ENCODE measurements at places on chromosomes 3 and 15.

DNA sequence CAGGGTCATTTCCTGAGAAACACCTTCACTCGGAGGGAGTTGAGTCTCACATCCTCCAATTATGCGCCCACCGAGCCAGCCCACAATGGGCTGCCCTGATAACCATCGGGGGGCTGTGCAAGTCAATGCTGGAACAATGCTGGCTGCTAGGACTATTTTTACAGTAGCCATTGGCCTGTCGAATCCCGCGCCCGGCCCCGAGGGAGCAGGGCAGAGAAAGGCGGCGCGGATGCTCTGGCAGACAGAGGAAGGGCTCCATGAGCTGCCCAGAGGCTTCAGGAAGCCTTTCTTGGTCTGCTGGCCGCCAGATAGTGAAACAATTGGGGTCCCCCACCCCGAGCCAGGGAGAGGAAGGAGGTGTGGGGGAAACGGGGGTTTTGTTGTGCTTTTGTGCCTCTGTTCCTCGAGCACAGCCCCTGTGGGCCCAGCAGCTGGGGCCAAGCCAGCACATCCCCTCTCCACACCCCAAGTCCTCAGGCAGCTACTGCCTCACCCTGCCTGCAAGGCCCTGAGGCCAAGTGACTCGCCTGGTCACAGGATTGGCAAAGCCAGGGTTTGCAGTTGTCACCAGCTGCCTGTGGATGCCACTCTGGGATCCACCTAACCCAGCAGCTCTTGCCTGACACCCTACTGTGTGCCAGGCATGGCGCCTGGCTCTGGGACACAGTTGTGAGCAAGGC lies 39.0 kb downstream of the SLC6A6 start:
- no peak for DNase-seq

DNA sequence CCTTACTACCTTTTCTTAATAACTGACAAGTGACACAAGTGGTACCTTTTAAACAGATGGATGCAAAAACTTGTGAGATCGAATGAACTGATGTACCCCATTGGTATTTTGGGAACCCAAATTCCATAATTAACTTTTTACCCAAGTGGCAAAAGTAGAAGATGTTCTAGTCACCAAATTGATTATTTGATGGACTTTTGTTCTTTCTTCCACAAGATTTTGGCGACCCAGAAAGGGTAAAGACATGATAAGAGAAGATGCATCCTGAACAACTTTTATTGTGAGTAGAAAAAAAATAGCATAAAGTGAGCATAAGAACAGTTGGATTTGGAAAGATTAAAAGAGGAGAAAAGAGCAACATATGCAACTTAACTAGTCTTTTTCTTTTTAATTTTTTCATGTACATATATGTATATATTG lies 159.5 kb downstream of the TIGIT start:
- DNase-seq = no peak

DNA sequence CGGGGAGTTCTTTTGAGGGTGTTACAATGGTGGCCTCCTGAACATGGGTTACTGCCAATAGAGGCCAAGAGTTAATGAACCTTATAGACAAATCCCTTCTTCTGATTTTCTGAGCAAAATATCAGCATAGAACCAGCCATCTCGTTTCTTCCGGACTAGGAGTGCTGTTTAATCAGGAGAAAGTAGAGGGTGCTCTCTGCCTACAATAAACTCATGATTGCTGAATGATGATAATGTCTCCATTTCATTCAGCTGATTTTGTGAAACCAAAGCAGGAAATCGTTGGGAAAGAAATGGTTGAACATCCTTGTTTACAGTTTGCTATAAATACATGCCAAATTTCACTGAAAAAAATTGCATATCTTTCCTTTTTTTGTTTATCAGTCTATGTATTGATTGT lies 142.8 kb upstream of the PLSCR5 start:
- DNase-seq = no peak

DNA sequence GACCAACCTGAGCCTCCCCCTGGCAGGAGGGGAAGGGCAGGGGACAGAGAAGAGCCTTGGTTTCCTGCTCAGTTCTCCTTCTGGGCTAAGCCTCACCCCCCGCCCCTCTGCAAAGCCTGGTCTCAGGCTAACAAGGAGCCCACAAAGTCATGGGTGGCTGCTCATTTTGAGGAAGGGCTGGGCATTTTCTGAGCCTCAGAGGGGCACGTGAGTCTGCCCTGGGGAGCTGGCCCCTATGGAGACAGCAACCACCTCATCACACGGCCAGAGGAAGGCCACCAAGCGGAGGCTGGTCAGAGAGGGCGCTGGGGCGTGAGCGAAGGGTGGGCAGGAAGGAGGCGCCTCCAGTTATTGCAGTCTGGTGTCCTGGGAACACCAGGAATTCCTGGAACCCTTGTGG lies 18.7 kb downstream of the ABTB1 start:
- no peak for DNase-seq

- DNase-seq = peak; percentile 39
Observed at GRCh38 chr3:45881078-45882022, 5.0 kb upstream of the CCR9 start.

DNA sequence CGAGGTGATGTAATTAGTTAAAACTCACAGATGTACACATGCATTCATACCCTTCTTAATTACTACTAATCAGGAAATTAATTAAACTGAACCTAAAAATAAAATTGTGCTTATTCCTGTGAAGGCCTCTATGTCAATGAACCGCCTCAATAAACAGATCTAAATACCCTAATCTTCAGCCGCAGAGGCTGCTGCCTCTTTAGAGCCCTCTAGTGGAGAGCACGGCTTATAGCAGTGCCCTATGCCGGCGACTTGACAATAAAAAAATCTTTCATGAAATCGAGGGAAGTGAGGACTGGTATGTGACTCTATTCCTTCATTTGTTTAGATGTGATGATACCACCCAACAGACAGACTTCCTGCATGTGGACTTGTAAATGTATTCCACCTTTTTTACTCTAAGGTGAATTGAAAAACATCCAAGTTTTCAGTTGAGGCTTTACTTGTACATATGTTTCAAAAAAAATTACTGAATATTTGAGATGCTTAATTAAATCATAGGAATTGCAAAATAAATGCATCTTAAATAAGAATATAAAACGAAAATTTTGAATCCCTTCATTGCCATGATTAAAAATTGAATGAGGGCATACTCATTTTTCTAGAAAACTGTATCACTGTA lies 8.3 kb upstream of the EPHA3 start:
- DNase-seq = no peak

- DNase-seq = no peak
Observed at GRCh38 chr3:119663885-119664284, 3.5 kb upstream of the POPDC2 start.

GRCh38 chr3:39166134-39166710 lies 12.8 kb upstream of the CSRNP1 start:
- DNase-seq = no peak

GRCh38 chr3:28986922-28987321 lies 293.9 kb upstream of the RBMS3 start:
- no peak for DNase-seq

GRCh38 chr3:18307529-18307928 lies 117.6 kb downstream of the SATB1 start:
- no peak for DNase-seq

GRCh38 chr3:62724503-62724902 lies 150.7 kb downstream of the CADPS start:
- DNase-seq = no peak

DNA sequence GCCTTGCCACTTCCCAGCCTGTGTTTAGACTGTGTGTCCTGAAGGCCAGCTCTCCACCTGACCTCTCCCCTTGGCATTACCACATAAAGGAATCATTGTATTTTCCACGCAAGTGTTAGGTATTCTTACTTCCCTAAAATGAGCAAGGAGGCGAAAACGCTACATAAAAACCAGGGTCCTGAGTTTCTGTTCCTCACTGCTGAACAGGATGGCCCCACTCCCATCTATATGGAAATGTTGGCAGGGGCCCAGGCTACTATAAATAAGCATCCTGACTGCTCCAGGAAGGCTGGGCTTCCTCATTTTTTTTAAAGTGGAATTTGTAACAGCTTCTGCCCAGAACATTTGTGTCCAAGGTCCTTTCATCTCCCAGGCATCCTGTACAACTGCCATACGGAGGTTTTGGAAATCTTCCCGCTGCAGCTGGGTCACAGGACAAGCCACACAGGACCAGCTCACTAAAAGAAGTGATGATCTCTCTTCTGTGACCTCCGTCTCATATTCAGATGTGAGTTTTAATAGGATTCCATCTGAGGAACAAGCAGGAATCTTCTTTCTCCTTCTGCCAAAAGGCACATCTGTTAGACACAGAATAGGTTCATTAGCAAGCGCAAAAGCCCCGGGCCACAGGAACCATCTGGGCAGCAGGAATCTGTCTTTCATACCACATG lies 56.4 kb upstream of the LIMD1 start:
- DNase-seq = no peak

- DNase-seq = no peak
Observed at GRCh38 chr3:31515486-31516284, 17.0 kb upstream of the STT3B start.

- DNase-seq = no peak
Observed at GRCh38 chr3:43863966-43864933, 173.5 kb downstream of the ABHD5 start.

All from activated CD4-positive, alpha-beta T cell treated with anti-CD3 and anti-CD28 coated beads for 4 hours (primary cell).